ENCODE measurements at places on chromosomes 12 and 14.

DNA sequence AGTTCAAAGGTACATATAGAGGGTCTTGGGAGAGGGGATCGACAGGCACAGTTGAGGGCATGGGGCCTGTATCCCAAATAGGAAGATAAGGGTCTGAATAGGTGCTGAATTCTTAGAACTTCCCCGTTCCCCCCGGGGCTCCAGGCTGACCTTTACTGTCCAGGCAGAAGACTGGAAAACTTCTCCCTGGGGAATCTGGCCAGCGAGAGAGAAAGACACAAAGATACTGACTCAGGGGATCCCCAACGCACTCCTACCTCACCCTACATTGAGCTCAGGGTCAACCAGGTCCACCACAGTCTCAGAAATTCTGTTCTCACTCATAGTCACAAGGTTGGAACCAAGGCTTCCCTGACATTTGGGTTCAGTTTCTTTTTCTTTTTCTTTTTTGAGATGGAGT, 46.2 kb downstream of the ACACB start:
- DNase-seq = no peak

DNA sequence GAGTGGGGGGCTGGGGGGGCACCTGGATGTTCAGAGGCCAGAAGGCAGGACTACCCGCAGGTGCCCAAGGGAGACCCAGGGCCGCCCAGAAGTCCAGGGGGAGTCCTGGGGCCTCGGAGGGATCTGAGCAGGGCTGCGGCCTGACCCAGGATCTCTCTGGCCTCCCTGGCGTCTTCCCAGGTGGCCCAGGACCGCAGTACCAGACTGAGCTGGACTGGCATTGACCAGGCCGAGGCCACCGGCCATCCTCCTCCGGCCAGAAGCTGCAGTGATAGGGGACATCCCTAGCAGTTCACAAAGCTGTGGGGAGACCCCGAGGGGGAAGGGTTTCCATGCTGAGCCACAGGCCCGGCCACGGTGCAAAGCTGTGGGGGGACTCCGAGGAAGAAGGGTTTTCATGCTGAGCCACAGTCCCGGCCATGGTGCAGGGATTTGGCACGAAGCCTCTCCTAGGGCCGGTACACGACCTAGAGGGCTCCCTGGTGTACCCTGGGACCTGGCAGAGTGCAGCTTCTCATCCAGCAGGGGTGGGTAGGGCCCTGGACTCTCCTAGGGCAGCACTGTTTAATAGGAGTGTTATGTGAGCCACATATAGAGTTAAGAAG, 24.4 kb downstream of the FBRSL1 start:
- no peak for DNase-seq

DNA sequence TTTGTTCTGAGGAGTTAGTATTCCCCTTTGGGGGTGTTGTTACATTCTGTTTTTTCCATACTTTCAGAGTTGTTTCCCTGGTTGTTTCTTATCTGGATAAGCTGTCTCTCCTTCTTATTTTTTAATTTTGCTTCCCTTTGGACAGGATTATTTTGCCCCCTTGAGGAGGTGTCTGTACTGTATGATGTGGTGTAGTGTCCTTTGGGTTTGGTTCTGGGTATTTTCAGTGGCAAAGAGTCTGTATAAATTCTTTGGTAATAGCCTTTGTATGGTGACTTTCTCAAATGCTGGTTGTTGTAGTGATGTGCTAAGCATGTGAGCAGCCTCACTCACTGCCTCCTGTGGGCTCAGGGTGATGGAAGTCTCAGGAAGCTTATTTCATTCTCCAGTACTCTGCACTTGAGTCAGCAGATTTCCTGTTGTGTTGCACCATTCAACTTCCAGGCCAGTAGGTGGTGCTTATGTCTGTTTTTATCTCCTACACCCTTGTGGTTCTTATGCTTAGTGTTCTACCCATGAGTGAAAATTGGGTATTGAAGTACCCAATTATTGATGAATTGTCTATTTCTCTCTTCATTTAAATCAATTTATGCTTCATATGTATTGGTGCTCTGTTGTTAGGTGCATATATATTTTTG, 103.3 kb upstream of the PMCH start:
- no peak for DNase-seq

GRCh38 chr12:68789144-68789878, 18.7 kb upstream of the MDM2 start:
- no peak for DNase-seq

GRCh38 chr12:104657726-104658484, 201.2 kb downstream of the CHST11 start:
- DNase-seq = no peak
